ENCODE measurements at places on chromosomes 6 and 20.

DNA sequence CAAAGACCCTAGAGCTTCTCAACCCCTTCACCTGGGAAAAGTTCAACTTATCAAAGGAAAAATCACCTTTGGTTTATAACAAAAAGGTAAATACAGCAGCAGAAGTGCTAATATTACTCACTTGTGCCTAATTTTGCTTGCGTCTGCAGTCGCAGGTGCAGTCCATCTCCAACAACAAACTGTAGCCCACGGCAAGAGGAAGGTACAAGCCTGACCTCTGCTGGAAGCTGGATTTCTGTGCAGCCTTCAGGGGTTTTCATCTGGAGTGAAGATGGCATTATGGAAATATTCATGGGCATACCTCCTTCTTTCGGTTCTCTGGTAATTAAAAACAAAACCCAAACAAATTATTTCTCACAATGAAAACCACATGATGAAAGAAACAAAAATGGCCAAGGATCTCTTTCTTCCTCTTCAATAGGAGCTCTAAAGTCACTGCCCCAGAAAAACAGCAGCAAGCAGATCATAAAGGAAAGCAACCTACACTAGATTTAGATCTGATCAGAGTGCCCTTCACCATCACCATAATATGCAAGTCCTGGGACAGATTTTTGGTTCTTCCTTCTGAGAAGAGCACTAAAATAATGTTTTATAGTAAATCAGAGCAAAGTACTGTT, 7.8 kb downstream of the UBE3D start:
- DNase-seq = peak; percentile 58

DNA sequence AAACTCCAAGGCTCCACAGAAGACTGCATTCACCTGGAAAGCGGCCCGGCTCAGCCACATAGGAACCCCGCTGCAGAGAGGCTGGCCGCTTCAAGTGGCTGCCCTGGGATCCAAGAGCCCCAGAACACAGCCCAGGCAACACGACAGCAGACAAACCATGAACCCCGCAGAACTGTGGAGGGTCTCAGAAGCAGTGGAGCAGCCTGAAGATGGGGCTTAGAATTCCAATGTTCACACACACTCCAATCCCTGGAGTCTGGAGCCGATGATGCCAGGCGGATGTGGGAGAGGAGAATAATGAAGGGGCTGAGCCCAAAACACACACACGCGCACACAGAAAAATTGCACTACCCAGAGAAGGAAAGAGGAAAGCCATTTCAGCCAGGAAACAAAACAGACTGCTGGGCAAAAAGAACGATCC, 52.4 kb downstream of the NINL start:
- DNase-seq = no peak

- no peak for DNase-seq
Measured at GRCh38 chr6:159761129-159761872, 544 bp upstream of the ACAT2 start.

DNA sequence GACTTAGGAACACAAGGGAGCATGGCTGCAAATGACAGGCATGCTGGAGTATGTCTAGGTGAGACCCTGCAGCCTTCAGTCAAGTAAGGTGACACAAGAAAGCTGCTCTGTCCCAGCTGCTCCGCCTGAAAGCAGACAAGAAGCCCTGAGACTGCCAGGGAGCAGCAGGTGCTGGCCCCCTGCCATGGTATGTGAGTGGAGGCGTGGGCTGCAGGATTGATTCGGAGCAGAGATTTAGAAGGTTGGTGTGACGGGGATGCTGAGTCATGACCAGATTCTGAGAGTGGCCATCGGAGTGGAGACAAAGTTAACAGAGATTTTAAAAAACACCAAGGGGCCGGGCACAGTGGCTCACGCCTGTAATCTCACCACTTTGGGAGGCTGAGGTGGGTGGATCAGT, 17.8 kb downstream of the LRP11 start:
- DNase-seq = no peak

DNA sequence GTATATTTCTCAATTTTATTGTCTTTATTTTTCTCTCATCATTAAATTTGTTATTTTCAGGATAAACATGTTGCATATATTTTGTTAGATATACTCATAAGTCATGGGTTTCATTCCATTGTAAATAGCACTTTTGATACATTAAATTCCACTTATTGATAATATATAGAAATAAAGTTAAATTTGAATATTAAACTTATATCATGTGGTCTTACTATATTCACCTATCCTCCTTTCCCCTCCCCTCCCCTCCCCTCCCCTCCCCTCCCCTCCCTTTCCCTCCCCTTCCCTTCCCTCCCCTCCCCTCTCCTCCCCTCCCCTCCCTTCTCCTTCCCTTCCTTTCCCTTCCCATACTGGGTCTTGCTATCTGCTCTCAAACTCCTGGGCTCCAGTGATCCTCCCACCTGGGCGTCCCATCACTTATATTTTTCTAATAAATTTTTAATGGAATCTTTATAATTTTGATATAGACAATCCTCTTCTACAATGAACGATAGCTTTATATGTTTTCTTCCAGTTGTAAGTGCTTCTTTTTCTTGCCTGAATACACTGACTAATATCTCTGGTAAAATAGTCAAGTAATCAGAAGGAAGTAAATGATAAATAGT, 692.4 kb downstream of the C6orf118 start:
- no peak for DNase-seq

DNA sequence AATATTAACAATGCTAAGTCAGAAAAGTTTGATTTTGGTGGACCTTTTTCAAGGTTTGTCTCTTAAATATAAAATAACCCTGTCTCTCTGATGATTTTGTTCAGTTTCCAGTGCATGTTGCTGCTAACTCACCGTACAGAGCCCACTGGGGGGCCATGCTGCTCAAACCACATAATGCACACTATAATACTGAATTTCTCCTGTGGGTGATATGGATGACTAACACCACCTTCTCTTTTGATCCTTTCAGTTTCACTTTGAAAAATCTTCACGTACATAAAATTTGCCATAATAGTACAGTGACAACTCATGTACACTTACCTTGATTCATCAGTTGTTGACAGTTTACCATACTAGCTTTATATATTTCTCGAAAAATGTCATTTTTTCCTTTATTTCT, 506.6 kb upstream of the MAN1A1 start:
- DNase-seq = no peak

- DNase-seq = no peak
Measured at GRCh38 chr6:116515141-116515540, 3.7 kb downstream of the CALHM5 start.

GRCh38 chr20:23151008-23151703, 65.0 kb upstream of the CD93 start:
- no peak for DNase-seq

DNA sequence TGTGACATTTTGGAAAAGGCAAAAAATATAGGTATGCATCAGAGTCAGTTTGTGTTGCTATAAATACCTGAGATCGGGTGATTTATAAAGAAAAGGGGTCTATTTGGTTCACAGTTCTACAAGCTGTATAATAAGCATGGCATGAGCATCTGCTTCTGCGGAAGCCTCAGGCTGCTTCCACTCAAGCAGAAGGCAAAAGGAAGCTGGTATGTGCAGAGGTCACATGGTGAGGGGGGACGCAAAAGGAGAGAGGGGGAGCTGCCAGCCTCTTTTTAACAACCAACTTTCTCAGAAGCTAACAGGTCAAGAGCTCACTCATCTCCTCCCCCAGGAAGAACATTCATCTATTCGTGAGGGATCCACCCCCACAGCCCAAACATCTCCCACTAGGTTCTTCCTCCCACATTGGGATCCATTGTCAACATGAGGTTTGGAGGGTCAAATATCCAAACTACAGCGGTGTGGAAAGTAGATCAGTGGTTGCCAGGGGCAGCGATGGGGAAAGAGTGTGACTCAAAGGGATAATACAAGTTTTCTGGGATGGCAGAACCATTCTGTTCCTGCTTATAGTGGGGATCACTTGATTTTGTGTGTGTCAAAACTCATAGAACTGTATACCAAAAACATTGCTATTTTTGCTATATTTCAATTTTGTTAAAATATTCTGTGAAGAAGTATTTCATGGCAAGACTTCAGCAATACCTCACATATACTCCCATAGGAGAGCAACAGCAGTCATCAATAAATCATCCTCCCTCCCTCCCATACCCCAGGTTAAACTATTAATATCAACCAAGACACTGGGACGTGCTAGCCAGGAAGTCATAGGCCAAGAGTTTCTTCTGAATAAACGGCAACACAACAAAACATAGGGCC, 9.9 kb upstream of the FAM50B start:
- no peak for DNase-seq

- DNase-seq = peak; percentile 49
Measured at GRCh38 chr6:5782783-5783547, 223.8 kb downstream of the NRN1 start.

- peak; percentile 78 for DNase-seq
Measured at GRCh38 chr20:38804682-38805501, 605 bp upstream of the PPP1R16B start.

GRCh38 chr6:45163952-45164766, 164.0 kb upstream of the RUNX2 start:
- no peak for DNase-seq

DNA sequence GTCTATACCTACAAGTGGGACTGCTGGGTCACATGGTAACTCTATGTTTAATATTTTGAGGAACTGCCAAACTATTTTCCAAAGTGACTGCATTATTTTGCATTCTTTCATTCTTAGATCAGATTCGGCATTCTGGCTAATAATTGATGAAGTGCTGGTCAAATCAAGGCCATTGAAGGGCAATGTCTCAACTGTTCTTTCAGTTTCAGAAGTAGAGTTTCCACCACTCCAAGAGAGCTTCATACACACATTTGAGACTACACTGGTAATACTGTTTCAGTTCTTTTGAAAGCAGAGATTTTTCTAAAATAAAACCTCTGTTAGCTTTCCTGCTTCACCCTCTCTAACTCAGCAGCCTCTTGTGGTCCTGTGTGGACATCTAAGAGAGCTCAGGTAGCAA, 154.5 kb downstream of the CFAP61 start:
- no peak for DNase-seq

DNA sequence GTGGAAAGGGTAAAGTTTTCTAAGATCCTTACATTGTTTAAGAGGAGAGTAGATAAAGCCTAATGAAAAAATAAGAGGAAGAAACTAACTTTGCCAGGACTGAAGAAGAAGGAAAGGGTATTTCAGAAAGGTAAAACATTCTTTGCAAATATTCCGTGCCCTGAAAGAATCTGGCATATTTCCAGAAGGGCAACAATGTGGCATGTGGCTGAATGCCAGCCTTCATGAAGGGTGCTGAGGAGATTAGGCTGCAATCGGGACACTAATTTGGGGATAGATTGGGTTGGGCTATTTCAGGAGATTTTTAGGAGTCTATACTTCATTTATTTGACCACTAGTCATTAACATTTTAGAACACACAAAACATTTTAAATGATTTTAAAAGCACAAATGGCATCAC, 16.2 kb upstream of the UFL1 start:
- no peak for DNase-seq

DNA sequence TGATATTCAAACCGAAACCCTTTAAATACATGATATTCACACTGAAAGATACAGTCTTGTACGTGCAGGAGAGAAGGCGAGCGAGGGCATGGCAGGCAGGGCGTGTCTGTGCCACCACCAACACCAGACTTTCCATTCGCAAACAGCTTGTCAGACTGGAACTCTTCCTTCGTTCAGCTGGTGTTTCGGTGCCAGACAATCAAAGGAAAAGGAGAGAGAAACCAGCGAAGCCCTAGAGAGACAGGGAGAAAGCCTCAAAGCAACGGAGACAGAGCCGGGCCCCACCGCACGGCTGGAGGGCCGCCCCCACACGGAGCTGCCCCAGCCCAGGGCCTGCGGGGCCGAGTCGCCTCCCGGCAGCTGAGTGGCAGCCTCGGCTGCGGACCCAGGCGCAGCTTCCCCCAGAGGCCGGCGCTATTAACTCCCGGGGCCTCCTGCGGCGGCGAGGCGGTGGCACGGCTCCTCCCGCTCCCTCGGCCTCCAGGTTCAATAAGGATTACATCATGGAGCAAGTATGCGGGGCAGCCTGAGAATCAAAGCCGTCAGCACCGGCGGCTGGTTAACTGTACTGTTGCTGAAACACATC, 32.1 kb upstream of the NR2E1 start:
- no peak for DNase-seq

DNA sequence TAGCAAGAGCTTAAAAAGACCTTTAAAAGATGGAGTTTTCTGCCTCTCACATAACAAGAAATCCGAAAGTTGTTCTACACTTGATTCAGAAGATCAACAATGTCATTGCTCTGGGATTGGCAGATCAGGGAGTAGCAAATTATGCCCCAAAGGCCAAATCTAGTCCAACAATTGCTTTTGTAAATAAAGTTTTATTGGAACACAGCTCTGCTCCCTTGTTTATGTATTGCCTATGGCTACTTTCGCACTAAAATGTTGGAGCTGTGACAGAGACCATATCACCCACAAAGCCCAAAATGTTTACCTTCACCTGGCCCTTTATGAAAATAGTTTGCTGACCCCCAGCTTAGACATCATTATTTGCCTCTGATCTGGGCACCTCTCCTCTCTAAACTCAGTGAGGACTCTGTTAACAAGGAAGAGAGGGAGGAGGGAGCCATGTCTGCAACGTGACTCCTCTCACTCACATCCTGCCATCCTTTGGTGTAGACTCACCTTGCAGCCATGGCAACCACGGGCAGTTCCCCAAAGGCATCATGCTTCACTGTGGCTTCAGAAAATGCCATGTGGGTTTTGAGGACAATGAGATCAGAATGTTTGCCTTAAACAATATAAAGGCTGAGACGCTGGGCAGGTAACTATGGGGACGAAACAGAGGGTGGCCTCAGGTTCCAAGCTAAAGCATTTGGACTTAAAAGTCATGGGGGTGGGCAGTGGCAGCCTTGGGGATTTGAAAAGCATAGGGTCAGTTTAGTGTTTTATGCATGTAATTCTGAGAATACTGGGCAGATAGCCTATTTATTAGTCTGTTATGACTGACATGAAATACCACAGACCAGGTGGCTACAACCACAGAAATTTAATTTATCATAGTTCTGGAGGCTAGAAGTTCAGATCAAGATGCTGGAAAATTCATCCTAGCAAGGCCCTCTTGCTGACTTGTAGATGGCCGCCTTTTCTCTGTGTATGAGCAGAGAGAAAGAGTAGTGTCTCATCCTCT, 149.7 kb upstream of the TNFAIP3 start:
- no peak for DNase-seq

GRCh38 chr6:146650799-146651481, 52.2 kb downstream of the ADGB start:
- no peak for DNase-seq

DNA sequence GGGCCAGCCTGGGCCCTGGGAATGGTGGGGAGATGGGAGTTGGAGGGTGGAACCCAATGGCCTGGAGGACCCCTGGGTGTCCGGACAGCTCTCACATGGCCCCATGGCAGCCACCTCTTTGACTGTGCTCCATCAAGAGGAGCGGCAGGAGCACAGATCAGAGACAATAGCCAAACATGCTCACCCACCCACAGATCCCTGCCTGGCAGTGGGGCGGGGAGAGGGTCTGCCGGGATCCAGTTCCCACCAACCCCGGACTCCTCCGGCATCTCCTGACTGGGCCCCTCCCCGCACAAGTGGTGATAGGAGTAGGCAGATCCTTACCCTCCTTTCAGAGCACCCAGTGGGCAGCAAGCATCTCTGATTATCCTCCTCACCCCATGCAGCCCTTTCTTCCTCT, 31.9 kb upstream of the MRPS18A start:
- DNase-seq = no peak

Measured in Kasumi-1 (cell line).